ENCODE measurements at places on chromosomes 6 and 20.

DNA sequence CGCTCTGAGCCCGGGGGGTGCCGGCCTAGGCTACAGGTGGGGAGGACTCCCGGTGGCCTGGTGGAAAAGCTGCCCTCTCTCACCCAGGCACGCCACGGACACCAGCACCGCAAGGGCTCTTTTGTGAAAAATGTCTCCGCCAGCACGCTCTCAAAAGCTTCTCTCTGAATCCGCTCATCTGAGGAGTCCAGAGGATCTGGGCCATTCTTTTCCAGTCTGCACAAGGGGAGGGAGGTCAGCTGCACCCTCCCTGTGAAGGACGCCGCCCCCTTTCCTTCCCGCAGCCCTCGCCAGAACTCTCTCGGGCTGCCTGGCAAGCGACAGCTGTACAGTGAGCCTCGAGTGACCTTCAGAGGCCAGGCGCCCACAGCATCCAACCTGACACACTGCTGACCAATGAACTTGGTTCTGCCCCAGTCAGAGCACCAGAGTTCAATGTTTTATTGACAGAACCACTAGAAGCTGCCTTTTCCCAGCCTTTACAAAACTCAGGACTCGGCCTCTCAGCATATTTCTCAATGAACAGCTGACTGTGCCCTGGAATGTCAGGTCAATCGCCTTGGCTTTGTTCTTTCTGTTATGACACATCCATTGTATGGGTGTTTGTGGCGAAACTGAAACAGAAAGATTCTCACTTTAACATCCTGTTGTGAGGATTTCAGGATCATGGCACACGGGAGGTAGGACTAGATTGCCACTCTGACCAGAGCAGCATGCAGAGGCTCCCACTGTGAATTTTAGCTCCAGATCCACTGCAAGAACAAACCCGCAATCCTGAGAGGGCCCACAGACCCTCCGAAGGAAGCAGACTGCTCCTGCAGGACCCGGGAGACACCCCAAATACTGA lies 26.7 kb downstream of the SERPINB9 start:
- no peaks in the 10 kb centered on the region for H3K36me3 ChIP-seq
- H3K27me3 ChIP-seq = peaks cover 2% of the 10 kb centered on the region
- H3K27ac ChIP-seq = peak overlapping the region; percentile 27
- peak overlapping the region; percentile 11 for H3K4me3 ChIP-seq
- DNase-seq = peak; percentile 90

- DNase-seq = no peak
- H3K4me1 ChIP-seq = no peaks in the 10 kb centered on the region
- no peak overlapping the region for H3K27ac ChIP-seq
- no peak overlapping the region for H3K4me3 ChIP-seq
- no peaks in the 10 kb centered on the region for H3K36me3 ChIP-seq
- H3K27me3 ChIP-seq = no peaks in the 10 kb centered on the region
Measured at GRCh38 chr6:87538510-87539260, 51.1 kb downstream of the RARS2 start.

DNA sequence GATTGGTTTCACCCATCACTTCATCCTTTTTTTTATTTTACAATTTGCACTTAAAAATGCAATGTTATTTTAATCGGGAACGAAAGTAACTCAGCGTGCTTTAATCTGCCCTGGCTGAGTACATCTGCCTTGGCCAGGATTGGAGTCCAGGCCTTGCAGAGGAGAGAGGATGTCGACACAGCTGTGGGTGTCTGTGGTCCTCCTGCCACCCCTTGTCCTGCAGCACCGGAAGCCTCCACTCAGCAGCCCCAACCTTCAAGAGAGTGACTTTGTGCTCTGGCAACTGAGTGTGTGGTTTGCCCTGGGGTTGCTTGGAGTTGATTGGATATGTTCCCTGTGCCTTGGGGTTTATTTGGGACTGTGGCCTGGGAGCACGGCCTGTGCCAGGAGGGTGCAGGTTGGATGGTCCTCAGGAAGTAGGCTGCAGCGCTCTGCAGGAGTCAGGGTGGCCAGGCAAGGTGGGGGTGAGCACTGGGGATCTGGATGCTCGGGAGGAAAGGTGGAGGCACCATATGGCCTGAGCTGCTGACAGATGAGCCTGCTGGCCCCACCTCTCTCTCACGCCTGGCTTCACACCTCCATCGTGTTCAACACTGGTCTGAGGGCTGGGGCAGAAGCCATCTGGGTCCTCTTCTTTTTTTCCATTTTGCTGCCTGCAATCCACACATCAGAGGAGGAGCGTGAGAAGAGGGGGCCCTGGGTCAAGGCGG lies 4.3 kb downstream of the MYT1 start:
- H3K36me3 ChIP-seq = no peaks in the 10 kb centered on the region
- no peak for DNase-seq
- H3K27ac ChIP-seq = no peak overlapping the region
- H3K4me3 ChIP-seq = no peak overlapping the region
- H3K4me1 ChIP-seq = no peaks in the 10 kb centered on the region

- no peak overlapping the region for H3K27ac ChIP-seq
- H3K27me3 ChIP-seq = peaks cover 17% of the 10 kb centered on the region
- H3K4me1 ChIP-seq = no peaks in the 10 kb centered on the region
- no peak for DNase-seq
Measured at GRCh38 chr6:50816947-50817645, 1.6 kb upstream of the TFAP2B start.

DNA sequence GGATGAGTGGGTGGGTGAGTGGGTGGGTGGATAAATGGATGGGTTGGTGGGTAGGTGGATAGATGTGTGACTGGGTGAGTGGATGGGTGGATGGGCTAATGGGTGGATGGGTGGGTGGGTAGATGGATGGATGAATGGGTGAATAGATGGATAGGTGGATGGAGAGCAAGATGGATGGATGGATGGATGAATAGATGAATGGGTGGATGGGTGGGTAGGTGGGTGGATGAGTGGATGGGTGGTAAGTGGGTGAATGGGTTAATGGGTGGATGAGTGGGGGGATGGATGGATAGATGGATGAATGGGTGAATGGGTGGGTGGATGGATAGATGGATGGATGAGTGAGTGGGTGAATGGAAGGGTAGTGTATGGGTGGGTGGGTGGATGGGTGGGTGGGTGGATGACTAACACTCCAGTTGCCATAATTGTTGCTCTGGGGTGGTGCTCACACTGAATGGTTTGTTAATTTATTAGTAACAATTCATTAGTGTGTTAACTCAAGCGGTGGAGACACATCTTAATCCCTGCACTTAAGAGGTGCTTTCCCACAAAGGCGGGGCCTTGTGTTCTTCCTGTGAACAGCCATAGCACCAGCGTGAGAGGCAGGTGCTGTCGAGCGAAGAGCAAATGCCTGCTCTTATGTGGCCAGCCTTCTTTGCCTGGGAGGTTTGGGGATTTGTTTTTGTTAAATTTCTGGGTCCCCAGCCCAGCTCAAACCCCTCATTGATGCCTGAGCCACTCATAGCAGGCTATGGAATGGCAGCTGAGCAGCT lies 4.9 kb upstream of the APCDD1L start:
- no peak for DNase-seq
- H3K4me3 ChIP-seq = no peak overlapping the region
- no peak overlapping the region for H3K27ac ChIP-seq
- H3K4me1 ChIP-seq = no peaks in the 10 kb centered on the region
- peaks cover 6% of the 10 kb centered on the region for H3K27me3 ChIP-seq

DNA sequence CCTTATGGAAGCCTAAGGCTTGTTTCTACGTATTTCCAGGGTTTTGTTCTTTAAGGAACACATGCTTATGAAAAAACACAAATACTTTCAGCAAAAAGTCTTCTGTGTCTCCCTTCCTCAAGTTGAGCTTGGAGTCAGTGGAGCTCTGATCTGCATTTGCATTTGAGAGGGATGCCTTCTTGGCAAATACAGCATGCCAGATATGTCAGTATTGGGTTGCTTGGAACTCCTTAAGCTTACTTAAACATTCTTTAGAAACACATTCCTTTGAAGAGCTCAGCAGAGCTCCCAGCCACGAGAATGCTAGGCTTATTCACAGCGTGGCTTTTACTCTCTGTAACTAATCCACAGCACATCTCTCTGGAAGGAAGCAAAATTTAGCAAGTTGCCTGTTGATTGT lies 68.3 kb downstream of the ANKRD6 start:
- no peaks in the 10 kb centered on the region for H3K4me1 ChIP-seq
- no peaks in the 10 kb centered on the region for H3K27me3 ChIP-seq
- DNase-seq = peak; percentile 21
- H3K4me3 ChIP-seq = no peak overlapping the region
- no peak overlapping the region for H3K27ac ChIP-seq

GRCh38 chr20:23178806-23179205 lies 92.7 kb upstream of the CD93 start:
- peaks cover 3% of the 10 kb centered on the region for H3K27me3 ChIP-seq
- H3K27ac ChIP-seq = no peak overlapping the region
- DNase-seq = no peak
- H3K4me3 ChIP-seq = no peak overlapping the region

- DNase-seq = no peak
- H3K4me1 ChIP-seq = no peaks in the 10 kb centered on the region
- H3K4me3 ChIP-seq = no peak overlapping the region
- H3K27me3 ChIP-seq = no peaks in the 10 kb centered on the region
- H3K27ac ChIP-seq = no peak overlapping the region
Measured at GRCh38 chr6:129351807-129352206, 358.2 kb downstream of the ARHGAP18 start.

DNA sequence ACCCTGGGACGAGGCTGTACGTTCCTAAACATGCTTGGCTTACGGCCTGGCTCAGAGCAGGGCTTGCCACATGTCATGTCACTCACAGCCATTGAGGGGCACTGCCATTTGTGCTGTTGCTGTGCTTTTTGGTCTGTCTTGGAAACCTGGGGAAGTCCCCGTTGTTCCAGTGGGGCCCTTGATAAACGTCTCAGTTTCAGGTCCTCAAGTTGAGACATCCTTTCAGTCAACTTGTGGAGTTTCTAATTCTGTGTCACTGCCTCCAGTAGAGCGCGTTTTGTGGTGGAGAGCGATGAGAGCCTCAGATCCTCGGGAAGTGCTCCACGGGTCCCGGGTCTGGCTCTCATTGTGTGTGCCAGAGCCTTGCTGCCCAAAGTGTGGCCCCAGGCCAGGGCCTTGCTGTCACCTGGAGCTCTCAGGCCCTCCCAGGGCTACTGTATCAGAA lies 43.0 kb upstream of the CCR6 start:
- H3K27me3 ChIP-seq = no peaks in the 10 kb centered on the region
- no peak overlapping the region for H3K4me3 ChIP-seq
- no peak overlapping the region for H3K27ac ChIP-seq
- no peaks in the 10 kb centered on the region for H3K36me3 ChIP-seq
- H3K4me1 ChIP-seq = no peaks in the 10 kb centered on the region

DNA sequence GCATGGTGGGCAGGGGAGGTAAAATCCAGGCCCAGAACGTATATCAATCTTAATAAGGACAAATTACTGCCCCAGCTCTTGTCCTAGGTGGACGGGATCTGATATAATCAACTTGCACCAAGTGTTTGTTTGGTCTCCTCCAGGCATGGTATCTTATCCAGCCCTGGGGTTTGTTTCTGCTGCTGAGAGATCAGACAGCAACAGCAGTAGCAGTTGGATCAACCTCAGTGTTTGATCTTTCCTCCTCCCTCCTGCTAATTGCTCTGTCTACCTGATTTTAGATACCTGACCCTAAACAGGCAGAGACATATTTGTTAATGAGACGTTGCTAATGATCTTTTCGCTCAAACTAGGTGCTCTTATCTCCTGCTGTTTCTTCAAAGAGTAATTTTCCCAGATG lies 100.4 kb upstream of the BACH2 start:
- H3K27me3 ChIP-seq = peaks cover 7% of the 10 kb centered on the region
- H3K4me1 ChIP-seq = no peaks in the 10 kb centered on the region
- DNase-seq = no peak
- H3K36me3 ChIP-seq = no peaks in the 10 kb centered on the region

- H3K4me1 ChIP-seq = peaks cover 2% of the 10 kb centered on the region
- H3K4me3 ChIP-seq = no peak overlapping the region
- no peak overlapping the region for H3K27ac ChIP-seq
- DNase-seq = peak; percentile 86
- no peaks in the 10 kb centered on the region for H3K36me3 ChIP-seq
Measured at GRCh38 chr6:133645966-133646740, 242.8 kb upstream of the TCF21 start.

- H3K36me3 ChIP-seq = no peaks in the 10 kb centered on the region
- DNase-seq = no peak
- H3K27me3 ChIP-seq = peaks cover 7% of the 10 kb centered on the region
- no peak overlapping the region for H3K27ac ChIP-seq
- H3K4me1 ChIP-seq = no peaks in the 10 kb centered on the region
Measured at GRCh38 chr20:4833074-4833728, 111.5 kb downstream of the PRND start.

DNA sequence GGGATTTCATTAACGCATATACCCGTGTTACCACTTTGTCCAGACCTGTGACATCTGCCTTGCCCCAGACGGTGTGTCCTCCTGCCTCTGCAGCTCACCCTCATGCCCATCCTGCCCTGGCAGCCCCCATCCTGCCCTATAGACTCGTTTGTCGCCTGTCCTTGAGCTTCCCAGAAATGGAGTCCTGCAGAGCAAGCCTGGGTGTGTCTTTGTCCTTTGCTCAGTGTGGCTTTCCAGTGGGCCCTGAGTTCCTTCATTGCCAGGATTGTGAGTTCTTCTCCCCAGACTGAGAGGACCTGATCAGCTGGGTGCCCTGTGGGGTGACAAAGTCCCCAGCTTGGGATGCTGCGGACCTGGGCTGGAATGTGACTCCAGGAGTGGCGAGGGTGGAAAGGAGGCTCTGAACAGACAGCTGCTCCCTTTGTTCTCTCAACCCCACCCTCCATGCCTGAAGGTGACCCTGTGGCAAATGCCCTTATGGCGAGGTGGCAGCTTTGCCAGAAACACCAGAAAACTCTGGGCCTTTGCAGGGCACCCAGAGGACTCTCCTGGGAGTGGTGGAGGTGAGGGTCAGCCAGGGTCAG lies 2.4 kb upstream of the CST3 start:
- no peak overlapping the region for H3K27ac ChIP-seq
- DNase-seq = no peak
- no peak overlapping the region for H3K4me3 ChIP-seq
- H3K36me3 ChIP-seq = peaks cover 3% of the 10 kb centered on the region
- peaks cover 17% of the 10 kb centered on the region for H3K4me1 ChIP-seq
- H3K27me3 ChIP-seq = no peaks in the 10 kb centered on the region

All from fibroblast of lung (primary cell).